ENCODE measurements at places on chromosomes 3 and 15. TPM values are rescaled to one million over a fixed set of nuclear protein-coding genes. Genes with fewer than 3 reads are reported as not detected.

DNA sequence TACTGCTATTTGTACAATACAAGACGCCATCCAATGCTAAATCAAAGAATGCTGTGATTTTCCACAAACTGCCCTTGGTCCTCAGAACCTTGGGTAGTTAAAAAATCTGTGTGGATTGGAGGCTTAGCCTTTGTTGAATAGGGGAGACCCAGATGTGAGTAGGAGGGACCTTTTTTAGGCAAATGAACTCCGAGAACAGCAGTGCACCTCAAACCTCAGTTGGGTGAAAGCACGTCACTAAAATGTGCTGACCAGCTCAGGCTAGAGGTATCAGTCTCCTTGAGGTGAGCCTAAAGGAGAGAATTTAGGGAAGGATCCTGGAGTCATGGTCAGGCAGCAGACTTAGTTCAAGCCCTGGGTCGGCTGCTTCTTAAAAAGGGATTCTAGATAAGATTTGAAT is 200.7 kb downstream of the SOX2 start:
- no peak for DNase-seq

DNA sequence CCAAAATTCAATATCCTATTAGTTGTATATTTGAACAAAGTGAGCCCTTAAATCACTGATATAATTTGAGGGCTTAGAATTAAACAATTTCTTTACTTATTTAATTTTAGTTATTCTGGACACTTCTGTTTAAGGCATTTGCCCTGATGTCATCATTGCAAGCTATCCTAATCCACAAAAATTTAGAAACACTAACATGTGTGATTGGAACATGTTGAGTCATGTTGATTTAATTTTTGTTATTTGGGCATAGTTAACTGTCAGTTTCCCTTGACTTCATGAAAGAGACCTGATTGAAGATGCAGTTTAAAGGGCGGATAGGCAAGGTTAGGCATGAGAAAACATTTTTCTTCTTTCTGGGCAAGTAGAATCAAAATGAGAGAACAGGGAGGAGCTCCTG is 682.6 kb downstream of the ROBO1 start:
- DNase-seq: no peak

DNA sequence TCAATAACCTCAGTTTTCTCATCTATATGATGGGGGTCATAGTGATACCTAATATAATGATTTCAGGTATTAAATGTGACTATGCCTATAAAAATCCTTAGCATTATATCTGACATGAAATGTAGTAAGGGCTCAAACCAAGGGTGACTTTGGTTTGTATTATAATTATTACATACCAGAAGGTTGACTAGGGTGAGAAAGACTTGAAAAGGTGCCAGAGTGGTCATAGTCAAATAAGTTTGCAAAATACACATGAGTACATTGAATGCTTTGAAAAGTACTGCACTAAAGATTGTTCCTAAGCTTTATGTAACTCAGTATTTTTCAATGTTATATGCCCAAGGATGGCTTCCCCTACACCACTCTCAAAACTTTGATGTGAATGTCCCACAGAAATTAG is 297.2 kb downstream of the ARPP21 start:
- DNase-seq: no peak

DNA sequence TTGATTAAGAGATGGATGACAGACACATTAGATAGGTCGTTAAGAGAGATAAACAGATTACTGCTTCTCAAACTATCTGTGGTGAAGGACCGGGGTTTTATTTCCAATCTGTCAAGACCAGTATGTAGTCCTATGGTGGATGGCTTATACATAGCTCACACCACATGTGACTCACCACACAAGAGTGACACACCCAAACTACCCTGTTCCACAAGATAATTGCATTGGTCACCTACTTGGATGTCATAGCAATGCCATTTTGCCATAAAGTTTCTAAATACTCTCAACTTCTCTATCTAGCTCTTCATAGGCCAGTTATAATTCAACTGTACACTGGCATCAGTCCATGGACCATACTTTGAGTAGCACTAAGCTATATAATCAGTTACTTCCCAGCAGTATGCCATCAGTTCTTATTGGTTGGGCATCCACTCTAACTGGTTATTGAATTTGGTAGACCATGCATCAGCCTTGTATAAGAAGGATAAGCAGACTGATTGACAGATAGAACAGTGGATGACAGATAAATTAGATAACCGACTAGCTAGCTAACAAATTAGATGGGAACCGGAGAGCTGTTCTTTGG is 11.6 kb downstream of the WWTR1 start:
- no peak for DNase-seq

DNA sequence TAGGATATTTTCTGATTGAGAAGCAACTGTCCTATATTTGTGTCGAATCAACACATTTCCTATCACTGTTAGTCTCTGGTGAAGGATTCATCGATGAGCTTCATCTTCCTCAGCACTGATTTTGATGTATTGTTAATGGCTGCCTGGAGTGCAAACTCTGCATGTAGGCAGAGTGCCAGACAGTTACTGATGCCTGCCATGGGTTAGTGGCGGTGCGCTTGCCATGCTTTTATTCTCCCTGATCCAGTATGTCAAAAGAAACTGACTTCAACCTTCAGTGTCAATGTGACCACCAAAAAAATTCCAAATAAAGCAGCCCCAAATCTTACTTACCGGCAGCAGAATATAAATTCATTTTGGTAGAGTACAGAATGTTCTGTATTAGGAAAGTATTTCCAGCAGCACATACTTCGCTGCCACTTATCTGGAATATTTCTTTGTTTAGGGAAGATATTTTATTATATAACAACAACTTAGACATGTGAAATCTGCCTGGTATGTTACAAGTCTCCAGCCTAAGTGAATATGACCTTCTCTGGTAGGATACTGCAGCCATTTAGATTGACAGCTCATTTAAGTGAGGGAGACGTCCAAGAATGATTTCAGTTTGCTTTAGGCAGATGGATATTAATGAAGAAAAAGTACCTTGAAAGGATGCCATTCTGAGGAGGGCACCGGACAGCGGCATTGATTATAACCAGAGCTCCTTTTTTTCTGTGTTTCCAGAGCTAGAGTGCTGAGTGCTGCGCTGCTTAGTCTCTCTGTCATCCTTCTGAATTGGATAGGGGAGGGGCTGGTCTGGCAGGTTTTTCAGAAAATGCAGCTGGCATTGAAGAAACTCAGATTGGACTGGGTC is 59.9 kb downstream of the ARHGEF26 start:
- DNase-seq: no peak

GRCh38 chr3:197203714-197204146 is 94.7 kb downstream of the DLG1 start:
- no peak for DNase-seq

GRCh38 chr3:29515451-29515850 is 234.6 kb downstream of the RBMS3 start:
- DNase-seq: no peak

DNA sequence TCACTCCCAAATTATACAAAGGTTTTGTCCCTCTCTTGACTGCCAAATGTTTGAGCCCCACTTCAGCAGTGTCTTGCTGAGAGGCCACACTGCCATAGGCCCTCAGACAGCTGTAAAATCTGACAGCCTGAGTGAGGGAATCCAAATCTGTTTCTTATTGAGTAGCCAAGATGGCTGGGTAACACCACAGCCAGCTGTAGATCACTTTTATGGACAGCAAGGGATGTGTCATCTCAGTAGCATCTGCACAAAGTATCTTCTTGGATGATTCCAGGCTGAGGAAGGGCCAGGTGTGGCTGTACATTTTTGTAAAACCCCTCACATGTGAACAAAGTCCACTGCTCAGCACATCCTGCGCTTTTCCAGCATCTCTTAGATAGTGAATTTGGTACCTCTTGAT is 237.0 kb upstream of the LRTM1 start:
- no peak for DNase-seq

GRCh38 chr3:53696401-53697172 is 149.6 kb downstream of the CHDH start:
- no peak for DNase-seq

- DNase-seq: no peak
These were observed 8.6 kb downstream of the GABRR3 start for GRCh38 chr3:98026425-98027084.

GRCh38 chr15:40282869-40283614 is at the start of gene ANKRD63:
Gene ANKRD63 (minus strand): TSS chr15:40283064. CDS start chr15:40282586, 478 bp downstream.
- DNase-seq: peak; percentile 39

Gene HRG
- not detected for total RNA-seq

Measured in activated CD4-positive, alpha-beta memory T cell treated with anti-CD3 and anti-CD28 coated beads for 36 hours (primary cell).